ENCODE measurements at places on chromosomes 5 and 9. TPM values are rescaled to one million over a fixed set of nuclear protein-coding genes. Genes with fewer than 3 reads are reported as not detected.

Gene LRRC14B
- polyA plus RNA-seq, result not detected

Gene MARCHF3
- polyA plus RNA-seq, result 9.0 TPM

Gene ARID3C
- polyA plus RNA-seq, result 0.27 TPM

Gene KCNIP1
- 10.2 TPM for polyA plus RNA-seq

Gene CDH6
- polyA plus RNA-seq, result 49.5 TPM

Gene MAMDC2
- polyA plus RNA-seq, result 6.9 TPM

Gene MEIKIN
- polyA plus RNA-seq, result not detected
